Endothelial cell of umbilical vein (primary cell): ENCODE measurements at places on chromosomes 4 and X. TPM values are rescaled to one million over a fixed set of nuclear protein-coding genes. Genes with fewer than 3 reads are reported as not detected.

DNA sequence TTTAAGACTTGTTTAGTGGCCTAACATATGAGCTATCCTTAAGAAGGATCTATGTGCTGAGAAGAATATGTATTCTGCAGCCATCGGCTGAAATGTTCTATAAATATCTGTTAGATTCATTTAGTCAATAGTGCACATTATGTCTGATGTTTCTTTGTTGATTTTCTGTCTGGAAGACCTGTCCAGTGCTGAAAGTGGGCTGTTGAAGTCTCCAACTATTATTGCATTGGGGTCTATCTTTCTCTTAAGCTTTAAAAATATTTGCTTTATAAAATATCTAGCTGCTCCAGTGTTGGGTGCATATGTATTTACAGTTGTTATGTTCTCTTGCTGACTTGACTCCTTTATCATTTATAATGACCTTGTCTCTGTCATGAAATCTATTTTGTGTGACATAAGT, 9.4 kb upstream of the BLTP1 start:
- H3K27me3 ChIP-seq, result no peaks in the 10 kb centered on the region
- H3K36me3 ChIP-seq, result no peaks in the 10 kb centered on the region
- DNase-seq, result no peak

DNA sequence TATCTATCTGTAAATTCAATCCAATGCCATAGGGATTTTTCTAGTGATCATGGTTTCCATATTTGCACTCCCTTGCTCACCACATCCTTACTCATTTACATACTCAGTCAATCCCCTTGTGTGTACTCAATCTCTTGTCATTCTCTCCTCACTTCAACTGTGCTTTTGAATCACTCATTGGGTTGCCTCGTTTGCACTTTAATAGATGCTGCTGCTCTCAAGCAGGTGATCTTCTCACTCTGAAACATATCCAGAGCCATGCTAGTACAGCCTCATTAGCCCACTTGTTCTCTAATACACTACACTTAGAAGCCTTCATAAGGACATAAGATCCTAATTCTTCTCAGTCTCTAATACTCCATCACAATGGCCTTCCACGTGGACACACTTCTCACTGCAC, 507.9 kb downstream of the TECRL start:
- no peaks in the 10 kb centered on the region for H3K4me1 ChIP-seq
- no peak overlapping the region for H3K27ac ChIP-seq
- H3K36me3 ChIP-seq, result no peaks in the 10 kb centered on the region
- no peak for DNase-seq
- no peak overlapping the region for H3K4me3 ChIP-seq

- H3K27me3 ChIP-seq, result no peaks in the 10 kb centered on the region
- DNase-seq, result no peak
These were observed 1299.5 kb downstream of the FSTL5 start for GRCh38 chr4:160864253-160864652.

- no peaks in the 10 kb centered on the region for H3K36me3 ChIP-seq
- no peak overlapping the region for H3K4me3 ChIP-seq
- H3K27me3 ChIP-seq, result peaks cover 46% of the 10 kb centered on the region
- H3K27ac ChIP-seq, result no peak overlapping the region
- H3K4me1 ChIP-seq, result no peaks in the 10 kb centered on the region
- DNase-seq, result no peak
These were observed 36.6 kb downstream of the CCNG2 start for GRCh38 chr4:77193511-77194102.

GYG2 gene
- 0.22 TPM in 1 of 2 replicates, not detected in the other for total RNA-seq

- H3K4me1 ChIP-seq, result no peaks in the 10 kb centered on the region
- peak; percentile 49 for DNase-seq
- no peaks in the 10 kb centered on the region for H3K36me3 ChIP-seq
- H3K27me3 ChIP-seq, result no peaks in the 10 kb centered on the region
These were observed 62.8 kb downstream of the PPP1R2C start for GRCh38 chrX:42714981-42715700.

EDA2R gene
- 0.39 and 1.9 TPM in 2 replicates for total RNA-seq

G6PD gene
- 159 and 161 TPM in 2 replicates for total RNA-seq

- peak; percentile 64 for DNase-seq
- H3K36me3 ChIP-seq, result no peaks in the 10 kb centered on the region
- no peaks in the 10 kb centered on the region for H3K4me1 ChIP-seq
- H3K4me3 ChIP-seq, result no peak overlapping the region
- H3K27me3 ChIP-seq, result no peaks in the 10 kb centered on the region
These were observed 29.4 kb upstream of the OPHN1 start for GRCh38 chrX:68462653-68463052.

DNA sequence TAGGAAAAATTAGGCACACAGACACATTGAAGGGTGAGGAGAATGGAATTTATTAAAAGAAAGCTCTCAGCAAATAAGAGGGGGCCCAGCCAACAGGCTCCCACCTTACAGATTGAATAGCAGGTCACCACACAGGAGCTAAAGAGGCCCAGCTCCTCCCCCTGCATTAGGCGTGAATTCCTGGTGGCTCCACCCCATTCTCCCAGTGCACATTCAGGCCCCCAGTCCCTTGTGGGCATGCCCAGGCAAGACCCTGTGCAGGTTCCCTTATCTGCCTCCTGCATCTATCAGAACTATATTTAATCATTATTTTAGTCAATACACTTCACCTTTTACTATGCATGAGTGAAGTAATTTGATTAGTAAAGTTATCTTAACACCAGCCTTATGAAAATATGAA, 856.3 kb upstream of the NDST4 start:
- H3K4me3 ChIP-seq, result no peak overlapping the region
- H3K4me1 ChIP-seq, result no peaks in the 10 kb centered on the region
- no peaks in the 10 kb centered on the region for H3K27me3 ChIP-seq
- no peak overlapping the region for H3K27ac ChIP-seq

CENPI gene
- 25.7 and 28.9 TPM in 2 replicates for total RNA-seq

- no peaks in the 10 kb centered on the region for H3K36me3 ChIP-seq
- no peak for DNase-seq
- no peaks in the 10 kb centered on the region for H3K4me1 ChIP-seq
- no peak overlapping the region for H3K4me3 ChIP-seq
- no peaks in the 10 kb centered on the region for H3K27me3 ChIP-seq
These were observed 1319.7 kb upstream of the TENM3 start for GRCh38 chr4:180923486-180923885.
